ENCODE measurements at places on chromosomes 2 and 18.

- no peak for DNase-seq
Observed at GRCh38 chr2:158204741-158205165, 103.1 kb downstream of the UPP2 start.

GRCh38 chr2:168184681-168185513 is 62.5 kb downstream of the STK39 start:
- DNase-seq: peak; percentile 36

DNA sequence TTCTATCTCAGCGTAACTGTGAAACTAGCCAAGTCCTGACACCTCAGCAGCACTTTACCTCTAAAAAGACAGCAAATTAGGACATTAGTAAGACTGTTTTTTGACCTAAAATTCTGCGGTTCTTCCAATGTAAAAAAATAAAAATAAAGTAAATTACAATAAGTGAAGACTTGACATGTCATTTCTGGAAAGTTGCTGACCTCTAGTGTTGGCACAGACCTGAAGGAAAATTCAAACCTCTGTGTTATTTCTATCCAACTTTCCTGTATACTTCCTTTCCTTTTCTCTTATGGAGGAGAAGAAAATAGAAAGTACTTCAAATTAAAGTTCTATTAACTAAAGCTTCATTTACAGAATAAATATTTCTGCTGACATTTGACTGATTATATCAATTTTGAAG is 110.6 kb downstream of the TMEM182 start:
- DNase-seq: no peak

GRCh38 chr2:20050646-20051531 is 539 bp downstream of the LAPTM4A start:
- DNase-seq: peak; percentile 49

GRCh38 chr2:54808661-54809060 is 85.2 kb downstream of the EML6 start:
- DNase-seq: no peak

- DNase-seq: no peak
Observed at GRCh38 chr2:109463891-109464290, 149.9 kb downstream of the SEPTIN10 start.

DNA sequence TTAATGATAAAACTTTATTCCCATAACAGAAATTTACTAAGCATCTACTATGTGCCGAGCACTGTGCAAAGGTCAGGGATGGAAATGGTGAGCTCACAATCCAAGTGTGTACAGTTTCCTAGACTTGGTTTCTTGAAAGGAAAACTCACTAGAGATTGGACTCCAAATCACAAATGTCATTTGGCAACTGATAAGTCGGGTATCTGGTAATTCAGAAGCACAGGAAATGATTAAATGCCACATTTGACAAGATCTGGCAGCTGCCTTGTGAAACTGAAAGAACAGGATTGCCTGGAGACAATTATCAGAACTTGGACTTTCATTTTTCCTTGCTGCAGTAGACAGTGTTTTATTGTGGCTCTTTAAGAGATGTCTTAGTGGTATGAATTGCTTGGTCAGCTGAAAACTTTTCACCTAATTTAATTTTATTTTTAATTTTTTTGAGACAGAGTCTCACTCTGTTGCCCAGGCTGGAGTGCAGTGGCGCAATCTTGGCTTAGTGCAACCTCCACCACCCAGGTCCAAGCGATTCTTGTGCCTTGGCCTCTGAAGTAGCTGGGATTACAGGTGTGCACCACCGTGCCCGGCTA is 19.2 kb downstream of the ITGA6 start:
- DNase-seq: no peak

- DNase-seq: no peak
Observed at GRCh38 chr2:101758001-101758400, 60.5 kb downstream of the MAP4K4 start.

GRCh38 chr2:178865146-178865936 is 58.1 kb upstream of the TTN start:
- peak; percentile 1 for DNase-seq

DNA sequence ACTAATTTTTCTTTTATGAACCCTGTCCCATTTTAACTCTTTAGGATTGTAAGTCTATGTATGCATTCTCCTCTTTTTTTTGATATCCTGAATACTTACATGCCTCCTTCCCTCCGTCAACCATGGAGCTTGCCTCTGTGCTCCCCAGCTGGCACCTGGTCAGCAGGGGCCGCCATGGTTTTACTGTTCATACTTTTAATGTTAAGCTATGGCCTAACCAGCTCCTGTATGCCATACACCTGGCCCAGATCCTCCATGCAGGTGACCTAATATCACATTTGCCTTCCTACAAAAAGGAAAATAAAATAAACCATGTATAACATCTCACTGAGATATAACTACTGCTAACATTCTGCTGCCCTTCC is 283.1 kb upstream of the TRIB2 start:
- no peak for DNase-seq

- DNase-seq: peak; percentile 19
Observed at GRCh38 chr18:64037812-64038414, 68.0 kb downstream of the SERPINB8 start.

DNA sequence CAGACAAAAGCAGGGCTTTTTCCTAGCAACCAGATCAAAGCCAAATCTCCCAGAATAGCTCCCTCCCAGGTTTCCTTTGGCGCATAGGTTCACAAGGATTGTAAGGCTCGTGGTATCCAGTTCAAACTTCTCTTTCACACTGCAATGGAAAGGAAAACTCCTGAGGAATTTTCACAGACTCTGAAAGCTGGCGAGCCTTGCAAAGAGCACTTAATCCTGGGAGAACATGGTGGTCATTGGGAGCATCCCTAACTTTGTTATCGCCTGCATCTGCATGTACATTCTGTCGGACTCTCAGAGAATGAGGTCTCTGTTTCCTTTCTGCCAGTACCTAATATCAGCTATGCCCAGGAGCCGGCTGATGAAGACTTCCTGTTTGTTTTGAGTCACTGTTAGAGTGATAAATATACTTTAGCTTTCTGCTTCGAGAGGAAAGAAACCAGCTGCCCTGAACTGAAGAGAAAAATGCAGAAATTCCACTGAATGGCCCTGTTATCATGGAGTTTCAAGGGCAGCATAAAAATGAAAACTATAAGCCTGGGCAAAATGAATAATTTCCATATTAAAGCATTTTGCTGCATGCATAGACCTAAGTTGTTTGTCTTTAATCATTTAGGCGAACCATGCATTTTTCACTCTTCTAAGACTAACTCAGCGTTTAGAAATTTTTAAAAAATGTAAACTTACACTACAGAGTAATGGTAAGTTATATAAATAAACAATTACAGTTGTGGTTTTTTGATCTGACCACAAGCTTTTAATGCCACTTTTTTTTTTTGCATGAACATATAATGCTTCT is 76.4 kb upstream of the ZEB2 start:
- peak; percentile 67 for DNase-seq

- DNase-seq: no peak
Observed at GRCh38 chr2:190481339-190481738, 53.2 kb downstream of the NEMP2 start.

- DNase-seq: no peak
Observed at GRCh38 chr2:165601065-165601830, 131.8 kb downstream of the CSRNP3 start.

GRCh38 chr2:70639841-70640436 is 86.3 kb upstream of the TGFA start:
- DNase-seq: no peak

DNA sequence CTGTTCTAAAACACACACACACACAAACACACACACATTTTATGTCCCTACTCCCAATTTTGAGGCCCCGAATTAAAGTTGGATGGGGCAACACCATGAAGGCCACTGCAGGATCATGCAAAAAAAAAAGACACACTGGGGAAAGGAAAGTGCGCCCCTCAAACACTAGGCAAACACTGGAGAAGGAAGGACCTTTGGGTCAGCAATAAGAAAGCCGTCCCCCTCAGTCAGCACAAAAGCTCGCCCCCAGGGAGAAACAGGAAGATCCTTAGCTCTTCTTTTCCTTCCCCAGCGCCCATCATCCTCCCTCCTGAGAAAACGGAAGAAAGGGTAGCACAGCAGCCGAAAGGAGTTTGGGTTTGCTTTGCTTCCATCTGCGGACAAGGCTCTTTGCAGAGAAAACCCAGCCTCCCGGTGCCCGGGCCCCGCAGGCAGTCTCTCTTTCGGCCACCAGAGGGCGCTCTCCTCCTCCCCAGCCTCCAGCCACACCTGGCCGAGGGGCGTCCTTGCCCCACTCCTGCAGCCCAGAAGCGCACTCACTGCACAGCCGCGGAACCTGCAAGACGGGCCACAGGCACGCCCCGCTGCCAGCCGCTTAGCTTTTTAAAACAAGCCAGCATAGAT is 248.5 kb downstream of the CDH20 start:
- peak; percentile 77 for DNase-seq

GRCh38 chr2:191917967-191918651 is 71.2 kb upstream of the CAVIN2 start:
- no peak for DNase-seq

- DNase-seq: peak; percentile 48
Observed at GRCh38 chr2:10889651-10890215, 22.0 kb upstream of the KCNF1 start.

- DNase-seq: no peak
Observed at GRCh38 chr2:28664120-28664842, 87.3 kb upstream of the PPP1CB start.

DNA sequence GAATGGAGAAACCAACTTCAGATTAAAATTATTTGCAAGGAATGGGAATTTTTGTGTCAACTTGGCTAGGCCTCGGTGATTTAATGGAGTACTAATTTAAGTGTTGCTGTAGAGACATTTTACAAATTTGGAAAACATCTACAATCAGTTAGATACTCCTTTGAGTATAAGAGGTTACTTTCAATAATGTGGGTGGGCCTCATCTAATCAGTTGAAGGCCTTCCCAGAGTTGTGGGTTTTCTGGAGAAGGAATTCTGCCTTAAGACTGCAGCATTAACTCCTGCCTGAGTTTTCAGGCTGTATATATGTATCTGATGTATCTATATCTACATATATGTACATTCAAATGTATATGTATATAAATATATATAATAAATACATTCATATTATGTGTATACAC is 47.6 kb upstream of the ABCA12 start:
- no peak for DNase-seq

All from suppressor macrophage (primary cell).